Omental fat pad (tissue), 4 donors: ENCODE measurements at places on chromosomes 2 and 18. TPM values are rescaled to one million over a fixed set of nuclear protein-coding genes. Genes with fewer than 3 reads are reported as not detected.

Gene CCDC102B
- total RNA-seq = 15.0 TPM

Gene LOXHD1
- total RNA-seq = 1.7 TPM

Gene SLC35G4
- total RNA-seq = not detected

Gene ZNF804A
- 0.60 TPM for total RNA-seq

Gene SPC25
- not detected for total RNA-seq

Gene GALNT3
- total RNA-seq = 2.1 TPM

Gene ATRAID
- total RNA-seq = 170 TPM

Gene NAT8
- not detected for total RNA-seq

Gene HOXD4
- total RNA-seq = 1.0 TPM

Gene TNFAIP6
- total RNA-seq = 9.5 TPM

Gene ANKRD53
- total RNA-seq = 13.7 TPM

Gene LRRTM1
- total RNA-seq = not detected

Gene TUBA4B
- not detected for total RNA-seq

Gene KCNK3
- 4.8 TPM for total RNA-seq

Gene SP3
- total RNA-seq = 75.5 TPM

Gene DCC
- not detected for total RNA-seq

Gene IL18R1
- total RNA-seq = 32.2 TPM
